Vagina (tissue), 2 donors: ENCODE measurements at places on chromosomes 13 and 19.

GRCh38 chr19:58037927-58038687 is 4.3 kb downstream of the ZSCAN1 start:
- no peak overlapping the region for H3K4me3 ChIP-seq
- H3K27ac ChIP-seq: no peak overlapping the region
- H3K4me1 ChIP-seq: no peaks in the 10 kb centered on the region
- H3K36me3 ChIP-seq: no peaks in the 10 kb centered on the region
- no peaks in the 10 kb centered on the region for H3K27me3 ChIP-seq
- no peak for DNase-seq

DNA sequence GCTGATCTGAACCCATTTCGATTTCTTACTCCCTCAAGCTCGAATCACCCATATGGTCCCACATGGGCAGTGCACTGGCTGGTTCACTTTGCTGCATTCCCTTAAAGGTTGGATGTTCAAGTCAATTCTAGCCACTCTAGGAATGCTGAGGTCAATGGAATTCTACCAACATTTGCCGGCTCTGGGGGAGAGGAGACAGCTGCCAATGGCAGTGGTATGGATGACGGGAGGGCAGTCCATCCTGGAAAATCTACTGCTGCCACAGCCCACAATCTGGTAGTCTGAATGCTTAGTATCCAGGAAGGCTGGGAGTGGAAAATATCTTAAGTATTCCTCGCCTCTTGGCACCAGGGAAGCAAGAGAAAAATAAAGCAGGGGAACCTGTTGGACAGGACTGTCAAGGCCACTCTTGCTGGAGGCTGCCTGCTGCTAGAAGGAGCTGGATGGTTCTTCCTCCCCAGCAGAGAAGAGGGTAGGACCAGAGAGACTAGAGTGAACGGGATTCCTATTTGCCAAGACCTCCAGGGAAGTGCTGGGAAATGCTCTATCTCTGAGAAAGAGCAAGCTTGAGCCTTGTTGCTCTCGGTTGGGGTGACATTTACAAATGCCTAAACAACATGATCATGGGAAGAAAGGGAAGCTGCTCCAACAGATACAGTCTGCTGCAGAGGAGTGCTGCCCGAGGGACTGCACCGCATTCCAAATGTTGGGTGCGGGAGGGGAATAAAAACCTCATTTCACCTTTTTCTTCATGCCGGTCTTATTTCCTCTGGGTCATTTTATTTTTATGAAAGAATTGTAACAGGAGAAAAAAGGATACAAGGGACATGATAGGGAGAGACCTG is 20.7 kb upstream of the HMGB1 start:
- no peak overlapping the region for H3K4me3 ChIP-seq
- no peak overlapping the region for H3K27ac ChIP-seq
- H3K27me3 ChIP-seq: no peaks in the 10 kb centered on the region
- H3K4me1 ChIP-seq: peaks cover 17% of the 10 kb centered on the region
- no peaks in the 10 kb centered on the region for H3K36me3 ChIP-seq

- peaks cover 47% of the 10 kb centered on the region for H3K36me3 ChIP-seq
- H3K4me1 ChIP-seq: no peaks in the 10 kb centered on the region
- no peak overlapping the region for H3K4me3 ChIP-seq
- DNase-seq: no peak
- H3K27ac ChIP-seq: peak overlapping the region; percentile 70
These were observed 13.1 kb upstream of the TICAM1 start for GRCh38 chr19:4844348-4845179.

GRCh38 chr13:64725492-64725891 is 2504.6 kb downstream of the PCDH9 start:
- no peaks in the 10 kb centered on the region for H3K4me1 ChIP-seq
- no peak for DNase-seq
- no peaks in the 10 kb centered on the region for H3K36me3 ChIP-seq
- no peak overlapping the region for H3K27ac ChIP-seq
- H3K4me3 ChIP-seq: no peak overlapping the region

DNA sequence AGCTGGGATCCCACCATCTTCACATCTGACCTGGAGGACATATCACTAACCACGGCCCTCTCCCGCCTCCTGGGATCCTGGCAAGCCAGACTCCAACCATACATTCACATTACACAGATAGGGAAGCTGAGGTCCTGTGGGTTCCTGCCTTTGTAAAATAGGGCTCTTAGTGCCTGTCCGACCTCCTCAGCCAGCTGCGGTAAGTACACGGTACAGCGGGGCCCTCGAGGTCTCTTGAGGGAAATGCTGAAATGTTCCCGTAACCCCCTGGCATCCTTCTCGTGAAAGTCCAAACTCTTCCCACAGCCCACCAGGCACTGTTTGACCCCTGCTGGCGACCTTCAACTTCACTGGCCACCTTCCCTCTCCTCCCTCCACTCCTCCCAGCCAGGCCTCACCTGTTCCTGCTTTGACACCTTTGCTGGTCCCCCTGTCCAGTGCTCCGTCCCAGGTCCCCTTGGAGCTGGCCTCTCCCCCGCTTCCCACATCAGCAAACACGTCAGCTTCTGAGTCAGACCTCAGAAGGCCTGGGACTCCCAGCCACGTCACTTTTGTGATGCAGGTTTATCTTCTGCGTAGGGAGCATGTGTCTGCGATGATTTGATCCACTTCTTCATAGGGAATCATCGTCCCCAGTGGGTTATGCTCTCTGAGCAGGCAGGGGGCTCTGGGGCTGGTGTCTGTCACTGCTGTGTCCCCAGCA is 8.8 kb upstream of the GNG7 start:
- no peak for DNase-seq
- H3K4me3 ChIP-seq: no peak overlapping the region
- H3K27me3 ChIP-seq: no peaks in the 10 kb centered on the region
- no peaks in the 10 kb centered on the region for H3K36me3 ChIP-seq
- no peaks in the 10 kb centered on the region for H3K4me1 ChIP-seq

GRCh38 chr19:51372649-51373504 is at the start of gene NKG7:
Gene NKG7 (minus strand): TSS chr19:51372654. CDS start chr19:51372535, 119 bp downstream.
- no peak within 1 kb of the TSS for H3K27ac ChIP-seq
- H3K4me1 ChIP-seq: peaks cover 8% of the 10 kb centered on the region
- H3K27me3 ChIP-seq: no peaks in the 10 kb centered on the region

DNA sequence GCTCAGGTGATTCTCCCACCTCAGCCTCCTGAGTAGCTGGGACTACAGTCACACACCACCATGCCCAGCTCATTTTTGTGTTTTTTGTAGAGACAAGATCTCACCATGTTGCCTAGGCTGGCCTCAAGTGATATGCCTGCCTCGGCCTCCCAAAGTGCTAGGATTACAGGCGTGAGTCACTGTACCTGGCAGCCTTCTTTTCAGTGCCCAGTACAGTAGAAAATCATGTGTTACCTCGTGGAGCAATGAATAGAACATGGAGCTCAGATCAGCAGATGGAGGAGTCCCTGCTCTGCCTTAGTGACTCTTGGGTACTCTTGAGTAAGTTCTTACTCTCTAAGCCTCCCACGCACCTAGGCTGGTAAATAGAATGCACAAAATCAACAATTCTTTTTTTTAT is 44.7 kb downstream of the THSD1 start:
- H3K27ac ChIP-seq: no peak overlapping the region
- no peaks in the 10 kb centered on the region for H3K36me3 ChIP-seq
- no peaks in the 10 kb centered on the region for H3K4me1 ChIP-seq
- no peak for DNase-seq
- H3K27me3 ChIP-seq: no peaks in the 10 kb centered on the region

DNA sequence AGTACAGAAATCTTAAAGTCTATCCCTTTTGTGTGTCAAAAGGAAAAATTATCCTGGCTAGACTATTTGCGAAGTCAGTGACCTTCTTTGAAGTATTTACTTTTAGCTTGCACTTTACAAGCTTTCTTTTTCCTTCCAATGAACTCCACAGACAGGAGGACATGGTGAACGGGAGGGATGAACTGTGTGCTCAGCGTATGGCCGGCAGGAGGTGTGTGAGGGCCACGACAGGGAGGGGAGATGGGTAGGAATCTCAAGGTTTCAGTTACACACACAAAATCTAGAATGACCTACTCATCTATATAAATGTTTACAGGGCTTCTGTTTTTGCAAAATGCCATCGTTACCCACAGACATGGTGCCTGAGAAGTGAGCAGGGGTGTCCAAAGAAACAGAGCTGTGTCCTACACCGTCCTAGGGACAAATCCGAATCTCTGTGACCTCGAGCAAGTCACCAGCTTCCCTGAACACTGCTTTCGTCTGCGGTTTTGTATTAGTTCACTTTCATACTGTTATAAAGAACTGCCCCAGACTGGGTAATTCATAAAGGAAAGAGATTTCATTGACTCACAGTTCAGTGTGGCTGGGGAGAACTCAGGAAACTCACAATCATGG is 537.2 kb downstream of the LIG4 start:
- no peaks in the 10 kb centered on the region for H3K27me3 ChIP-seq
- H3K4me3 ChIP-seq: no peak overlapping the region
- no peaks in the 10 kb centered on the region for H3K4me1 ChIP-seq
- no peak overlapping the region for H3K27ac ChIP-seq

DNA sequence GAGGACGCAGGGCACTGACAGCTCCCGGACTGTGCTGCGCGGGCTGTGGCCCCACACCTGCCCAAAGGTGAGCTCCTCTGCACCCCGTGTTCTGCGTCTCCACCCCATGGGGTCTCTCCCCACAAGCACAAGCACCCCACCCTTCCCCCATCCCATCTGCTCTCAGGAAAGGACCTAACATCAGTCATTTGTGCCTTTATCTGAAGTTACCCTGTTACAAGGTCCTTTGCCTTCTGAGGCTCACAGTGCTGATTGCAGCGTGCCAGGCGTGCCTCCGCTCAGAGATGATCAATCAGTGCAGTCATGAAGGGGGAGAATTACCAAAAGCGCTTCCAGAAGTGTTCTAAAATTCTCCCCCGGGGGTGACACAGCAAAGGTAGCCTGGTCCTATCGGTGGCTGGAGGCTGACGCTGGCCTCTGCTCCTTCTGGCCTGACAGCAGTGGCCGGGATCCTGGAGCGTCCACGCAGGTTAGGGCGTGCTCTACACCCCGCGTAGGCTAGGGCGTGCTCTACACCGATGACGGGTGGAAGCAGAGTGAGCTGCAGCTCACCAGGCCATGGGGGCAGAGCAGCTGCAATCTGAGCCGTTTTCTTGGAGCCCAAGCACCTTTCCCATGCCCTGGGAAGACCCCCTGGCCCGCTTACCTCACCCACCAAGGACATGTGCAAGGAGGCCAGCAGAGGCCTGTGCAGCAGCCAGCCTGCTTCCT is 84.7 kb upstream of the TM9SF2 start:
- H3K4me3 ChIP-seq: no peak overlapping the region
- no peaks in the 10 kb centered on the region for H3K27me3 ChIP-seq
- no peak for DNase-seq
- H3K27ac ChIP-seq: no peak overlapping the region

DNA sequence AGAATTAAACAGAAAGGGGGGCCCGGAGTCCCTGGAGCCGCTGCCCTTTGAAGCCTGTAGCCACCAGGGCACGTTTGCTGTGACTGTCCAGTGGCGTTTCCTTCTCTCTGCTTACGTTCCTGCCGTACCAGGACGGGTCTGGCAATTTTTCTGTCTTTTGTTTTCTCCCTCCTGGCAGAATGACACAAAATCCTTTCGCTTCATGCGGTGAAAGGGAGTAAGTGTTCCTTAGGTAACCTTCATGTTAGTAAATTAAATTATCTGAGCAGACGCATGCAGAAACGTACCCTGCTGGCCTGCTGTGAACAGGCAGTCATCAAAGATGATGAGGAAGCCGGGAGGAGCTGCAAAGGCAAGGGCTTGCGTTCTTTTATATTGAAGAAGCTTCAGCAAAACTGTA is 299.3 kb upstream of the ARGLU1 start:
- H3K36me3 ChIP-seq: no peaks in the 10 kb centered on the region
- H3K27ac ChIP-seq: no peak overlapping the region
- H3K27me3 ChIP-seq: no peaks in the 10 kb centered on the region
- H3K4me1 ChIP-seq: peaks cover 4% of the 10 kb centered on the region
- no peak for DNase-seq
- peak overlapping the region; percentile 28 for H3K4me3 ChIP-seq

GRCh38 chr13:32310134-32310706 is 4.9 kb downstream of the ZAR1L start:
- H3K27me3 ChIP-seq: no peaks in the 10 kb centered on the region
- no peaks in the 10 kb centered on the region for H3K36me3 ChIP-seq
- peak overlapping the region; percentile 8 for H3K4me3 ChIP-seq

DNA sequence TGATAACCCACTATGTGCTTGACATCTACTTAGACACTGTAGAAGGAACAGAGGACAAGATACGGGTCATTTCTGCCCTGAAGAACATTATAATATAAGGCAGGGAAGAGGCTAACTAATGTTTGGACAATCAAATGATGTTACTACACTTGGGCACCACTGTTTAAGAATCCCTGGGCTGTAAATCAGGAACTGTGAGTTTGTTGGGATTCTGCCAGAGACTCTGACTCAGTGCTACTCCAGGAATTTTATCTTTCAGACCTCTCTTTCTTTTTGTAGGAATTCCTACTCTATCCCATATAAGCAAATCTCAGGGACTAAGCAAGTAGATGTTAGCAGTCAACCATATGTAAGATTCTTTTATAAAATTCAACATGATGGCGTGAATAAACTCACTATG is 3.1 kb upstream of the ZNF471 start:
- H3K27me3 ChIP-seq: no peaks in the 10 kb centered on the region
- no peak for DNase-seq
- no peak overlapping the region for H3K27ac ChIP-seq

DNA sequence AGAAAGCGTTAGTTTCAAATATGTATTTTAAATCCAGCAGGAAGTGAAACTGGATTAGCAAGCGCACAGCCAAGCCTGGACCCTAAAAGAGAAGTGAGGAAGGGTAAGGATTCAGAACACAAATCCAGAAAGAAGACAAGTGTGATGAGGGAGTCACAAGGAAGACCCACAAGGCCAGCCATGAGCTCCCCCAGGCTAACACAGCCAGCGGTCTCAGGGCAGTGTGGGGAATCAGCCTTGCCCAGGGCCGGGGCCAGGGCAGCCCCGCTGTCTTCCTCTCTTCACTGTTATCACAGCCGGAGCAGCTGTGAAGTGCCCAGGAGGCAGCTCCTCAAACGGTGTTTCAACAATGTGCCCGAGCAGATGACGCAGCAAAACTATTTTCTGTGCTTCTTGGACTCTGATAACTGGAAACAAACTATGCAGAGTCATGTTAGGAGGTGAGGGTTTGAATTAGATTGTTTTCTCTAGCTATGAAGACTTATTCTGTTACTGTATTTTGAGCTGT is 12.2 kb upstream of the CDC16 start:
- DNase-seq: peak; percentile 75
- no peak overlapping the region for H3K4me3 ChIP-seq
- H3K36me3 ChIP-seq: no peaks in the 10 kb centered on the region
- no peak overlapping the region for H3K27ac ChIP-seq
- H3K27me3 ChIP-seq: no peaks in the 10 kb centered on the region

DNA sequence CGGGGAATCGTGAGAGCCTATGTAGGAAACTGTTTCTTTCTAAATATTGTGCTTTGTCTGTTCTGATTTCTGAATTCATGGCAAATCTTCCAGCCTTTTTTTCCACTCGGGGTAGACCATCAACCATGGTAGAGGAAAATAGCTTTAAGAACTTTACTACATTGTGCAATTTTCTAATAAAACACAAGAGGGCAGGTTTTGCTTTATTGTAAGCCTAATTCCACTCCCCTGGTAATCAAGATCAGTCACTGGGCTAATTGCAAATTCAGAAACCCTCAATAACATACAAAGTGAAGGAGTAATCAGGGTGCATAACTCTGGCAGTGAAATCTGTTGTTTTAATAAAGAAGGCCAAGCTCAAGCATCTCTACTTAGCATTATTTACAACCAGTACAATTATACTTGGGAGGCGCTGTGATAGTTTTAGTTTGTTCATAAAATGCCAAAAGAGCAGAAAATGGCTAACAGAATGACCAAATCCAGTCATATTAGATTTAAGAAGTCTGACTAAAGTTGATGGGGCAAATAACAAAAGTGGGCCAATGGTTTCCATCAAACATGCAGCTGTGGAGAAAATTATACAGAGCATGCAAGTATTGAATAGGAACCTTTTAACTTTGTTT is 43.8 kb downstream of the DCT start:
- H3K27ac ChIP-seq: no peak overlapping the region
- H3K4me3 ChIP-seq: no peak overlapping the region
- no peaks in the 10 kb centered on the region for H3K27me3 ChIP-seq
- H3K36me3 ChIP-seq: no peaks in the 10 kb centered on the region
- no peak for DNase-seq
